ENCODE measurements at places on chromosomes 2 and 18.

DNA sequence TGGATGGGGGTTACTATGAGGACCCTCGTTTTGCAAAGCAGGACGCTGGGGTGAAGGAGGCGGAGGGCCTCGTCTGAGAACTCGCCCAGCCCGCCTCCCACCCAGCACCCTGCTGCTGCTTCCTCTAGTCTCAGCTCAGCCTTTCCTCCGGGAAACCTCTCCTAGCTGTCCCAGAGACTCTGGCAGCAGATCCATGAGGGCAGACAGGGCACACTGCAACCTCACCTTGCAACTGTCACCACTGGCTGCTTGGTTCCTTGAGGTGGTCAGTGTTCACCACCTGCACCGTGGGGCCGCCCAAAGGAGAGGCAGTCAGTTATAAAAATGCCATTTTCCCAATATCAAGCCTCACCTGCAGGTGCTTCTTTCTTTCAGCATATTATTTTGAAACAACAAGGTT lies 45.6 kb downstream of the PARD6G start:
- no peak for DNase-seq

GRCh38 chr2:240722796-240723735 lies 31.4 kb downstream of the AQP12A start:
- no peak for DNase-seq

GRCh38 chr2:236833501-236834073 lies 252.1 kb upstream of the COPS8 start:
- no peak for DNase-seq

DNA sequence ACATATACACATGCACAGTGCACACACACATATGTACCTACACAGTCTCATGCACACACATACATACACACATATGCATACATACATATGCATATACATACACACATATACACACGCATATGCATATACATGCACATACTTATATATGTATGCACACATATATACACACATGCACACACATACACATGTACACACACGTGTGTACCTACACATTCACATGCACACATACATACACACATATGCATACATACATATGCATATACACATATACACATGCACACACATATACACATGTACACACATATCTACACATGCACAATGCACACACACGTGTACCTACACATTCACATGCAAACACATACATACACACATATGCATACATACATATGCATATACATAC lies 100.3 kb upstream of the TWIST2 start:
- DNase-seq, result no peak

DNA sequence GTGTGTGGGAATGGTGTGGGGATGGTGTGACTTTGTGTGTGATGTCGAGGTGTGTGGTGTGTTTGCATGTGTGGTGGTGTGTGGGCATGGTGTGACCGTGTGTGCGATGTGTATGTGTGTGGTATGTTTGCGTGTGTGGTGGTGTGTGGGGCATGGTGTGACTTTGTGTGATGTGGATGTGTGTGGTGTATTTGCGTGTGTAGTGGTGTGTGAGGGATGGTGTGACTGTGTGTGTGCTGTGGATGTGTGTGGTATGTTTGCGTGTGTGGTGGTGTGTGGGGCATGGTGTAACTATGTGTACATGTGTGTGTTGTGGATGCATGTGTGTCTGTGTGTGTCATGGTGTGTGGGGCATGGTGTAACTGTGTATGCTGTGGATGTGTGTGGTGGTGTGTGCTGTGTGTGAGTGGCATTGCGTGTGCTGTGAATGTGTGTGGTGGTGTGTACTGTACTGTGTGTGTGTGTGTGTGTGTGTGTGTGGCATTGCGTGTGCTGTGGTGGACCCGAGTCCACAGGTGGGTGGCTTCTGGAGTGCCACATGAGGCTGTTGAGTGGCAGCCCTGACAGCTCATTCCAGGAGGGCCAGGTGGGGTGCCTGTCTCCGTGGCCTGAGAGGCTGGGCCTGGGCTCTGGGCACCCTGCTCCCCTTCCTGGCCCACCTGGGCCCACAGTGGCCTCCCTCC lies 14.7 kb downstream of the ODC1 start:
- DNase-seq, result no peak

DNA sequence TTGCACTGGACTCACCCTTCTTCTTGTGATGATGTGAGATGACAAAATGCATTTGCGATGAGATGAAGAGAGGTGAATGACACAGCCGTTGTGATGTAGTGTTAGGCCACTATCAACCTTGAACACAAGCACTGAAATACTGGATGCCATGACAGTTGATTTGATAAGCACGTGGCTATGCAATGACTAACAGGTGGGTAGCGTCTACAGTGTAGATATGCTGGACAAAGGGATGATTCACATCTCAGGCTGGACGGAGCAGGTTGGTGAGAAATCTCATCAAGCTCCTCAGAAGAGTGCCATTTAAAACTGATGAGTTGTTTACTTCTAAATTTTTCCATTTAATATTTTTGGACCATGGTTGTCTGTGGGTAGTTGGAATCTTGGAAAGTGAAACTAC lies 375.8 kb upstream of the LYPD1 start:
- DNase-seq, result no peak

- DNase-seq, result no peak
These were observed 101.3 kb upstream of the SALL3 start for GRCh38 chr18:78878335-78878734.

DNA sequence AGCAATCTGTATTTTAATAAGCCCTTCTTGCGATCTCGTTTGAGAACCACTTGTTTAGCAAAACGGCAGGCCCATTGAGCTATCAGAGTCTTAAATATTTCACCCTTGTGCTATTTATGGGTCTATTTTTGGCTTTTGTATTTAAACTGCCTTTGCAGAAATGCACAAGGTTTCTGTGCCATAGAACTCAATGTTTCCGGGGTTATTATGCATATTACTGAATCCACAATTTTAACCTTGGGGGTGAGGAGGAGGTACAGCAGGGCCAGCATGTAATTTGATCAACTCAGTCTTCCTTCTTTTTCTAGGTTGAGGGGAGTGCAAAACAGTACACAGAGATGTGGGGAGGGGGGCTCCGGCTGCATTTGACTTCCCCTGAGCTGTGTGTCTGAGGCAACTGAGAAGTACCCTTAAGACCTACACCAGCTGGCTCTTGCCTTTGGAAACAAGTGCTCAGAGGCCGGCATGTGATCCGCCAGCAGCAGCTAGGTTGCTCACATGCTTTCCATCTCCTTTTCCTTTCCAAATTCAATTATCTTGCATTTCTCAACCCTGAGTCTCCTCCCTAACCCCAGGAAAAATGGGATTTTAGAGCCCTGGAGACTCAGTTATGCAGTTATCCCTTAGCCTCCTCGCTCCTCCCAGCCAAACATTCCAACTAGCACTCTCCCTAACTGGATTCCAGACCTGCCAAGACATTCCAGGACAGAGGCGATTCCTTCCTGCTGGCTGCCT lies 103.0 kb downstream of the HNRNPLL start:
- no peak for DNase-seq

DNA sequence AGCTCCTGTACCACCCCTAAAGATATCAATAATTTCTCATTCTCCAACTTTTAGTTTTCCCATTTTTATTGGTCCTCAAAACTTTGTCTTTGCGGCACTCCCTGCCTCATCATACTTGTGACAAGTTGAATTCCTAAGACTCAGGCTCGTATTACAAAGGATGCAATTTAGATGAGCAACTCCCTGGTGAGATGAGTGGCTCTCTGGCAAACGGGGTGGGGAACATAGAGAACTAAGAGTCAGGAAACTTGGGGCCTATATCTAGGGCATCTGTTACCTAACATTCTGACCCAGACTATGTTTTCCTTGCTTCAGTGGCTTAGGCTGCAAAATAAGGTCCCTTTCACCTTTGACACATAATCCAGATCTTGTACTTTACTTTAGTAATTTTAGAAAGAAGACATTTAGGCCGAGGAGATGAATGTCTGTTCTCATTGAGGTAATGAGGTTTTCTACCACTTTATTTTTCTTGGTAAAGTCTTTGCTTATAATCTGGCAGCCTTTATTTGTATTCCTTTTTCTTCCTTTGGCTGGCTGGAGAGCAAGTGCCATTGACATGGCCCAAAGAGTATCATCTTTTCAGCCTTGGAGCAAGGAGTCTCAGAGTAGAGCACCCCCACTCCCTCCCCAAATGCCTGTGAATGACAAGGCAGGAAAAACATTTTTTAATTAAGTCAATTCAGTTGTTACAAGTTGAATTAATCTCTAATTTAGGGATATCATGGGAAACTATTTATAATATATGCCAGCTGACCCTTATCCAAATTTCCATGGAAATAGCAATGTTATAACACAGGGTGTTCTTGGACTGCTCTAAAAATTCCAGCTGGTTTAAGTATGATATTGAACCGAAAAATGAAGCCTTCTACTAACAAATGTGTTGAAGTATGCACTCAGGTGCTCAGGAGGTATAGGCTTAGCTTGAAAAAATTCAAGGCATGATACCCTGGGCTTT lies 15.2 kb downstream of the TSPYL6 start:
- no peak for DNase-seq

DNA sequence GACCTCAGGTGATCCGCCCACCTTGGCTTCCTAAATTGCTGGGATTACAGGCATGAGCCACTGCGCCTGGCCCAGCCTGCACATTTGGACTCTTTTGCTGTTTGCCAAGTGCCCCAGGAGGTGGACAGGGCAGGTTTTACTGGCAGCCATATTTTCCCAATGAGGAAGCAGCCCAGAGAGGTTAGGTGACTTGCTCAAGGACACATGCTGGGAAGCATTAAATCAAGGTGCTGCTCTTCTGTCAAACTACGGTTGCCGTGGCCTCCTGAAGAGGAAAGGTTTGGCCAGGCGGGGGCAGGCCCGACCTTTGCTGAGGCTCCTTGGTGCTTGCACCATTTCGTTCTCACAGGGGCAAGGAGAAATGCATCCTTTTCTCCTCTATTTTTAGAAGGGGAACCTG lies 44.0 kb downstream of the DNMT3A start:
- DNase-seq, result no peak

GRCh38 chr18:68854786-68855391 lies 57.0 kb downstream of the CCDC102B start:
- no peak for DNase-seq

DNA sequence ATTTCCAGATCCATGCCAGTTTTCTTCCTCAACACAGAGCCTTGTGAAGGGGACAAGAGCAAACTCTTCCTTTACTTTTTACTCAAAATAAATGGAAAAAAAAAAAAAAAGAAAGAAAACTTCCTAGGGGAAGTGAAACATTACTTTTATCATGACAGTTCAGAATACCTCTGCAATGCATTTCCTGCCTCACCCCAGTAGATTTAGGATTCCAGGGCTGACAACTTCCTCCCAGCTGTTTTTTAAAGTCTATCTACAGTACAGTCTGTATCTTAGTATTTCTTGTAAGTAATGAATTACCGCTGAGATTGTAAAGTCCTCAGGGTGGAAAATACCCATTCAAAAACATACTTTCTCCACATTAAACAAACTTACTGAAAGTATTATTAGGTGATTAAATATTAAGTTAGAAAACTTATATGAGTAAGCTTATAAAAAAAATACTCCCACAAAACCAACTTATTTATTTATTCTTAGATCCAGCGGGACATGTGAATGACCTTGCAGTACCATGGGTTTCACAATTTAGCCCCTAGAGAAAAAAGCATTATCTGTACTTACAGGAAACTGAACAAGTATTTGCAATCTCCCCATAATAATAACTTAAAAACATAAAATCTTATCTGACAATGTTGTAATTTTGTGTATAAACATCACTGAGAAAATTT lies 117.7 kb downstream of the RBMS1 start:
- DNase-seq, result no peak

DNA sequence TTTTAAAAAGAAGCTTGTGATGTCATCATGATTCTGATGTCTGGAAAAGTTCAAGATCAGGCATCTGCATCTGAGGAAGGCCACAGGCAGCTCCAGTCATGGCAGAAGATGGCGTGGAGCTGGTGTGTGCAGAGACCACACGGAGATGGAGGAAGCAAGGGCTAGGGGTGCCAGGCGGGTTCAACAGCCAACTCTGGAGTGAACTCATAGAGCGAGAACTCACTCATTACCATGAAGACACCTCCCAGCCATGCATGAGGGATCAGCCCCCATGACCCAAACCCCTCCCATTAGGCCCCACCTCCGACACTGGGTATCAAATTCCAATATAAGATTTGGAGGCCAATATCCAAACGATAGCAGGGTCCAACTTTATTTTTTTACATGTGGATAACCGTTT lies 61.6 kb downstream of the KCNG2 start:
- no peak for DNase-seq

DNA sequence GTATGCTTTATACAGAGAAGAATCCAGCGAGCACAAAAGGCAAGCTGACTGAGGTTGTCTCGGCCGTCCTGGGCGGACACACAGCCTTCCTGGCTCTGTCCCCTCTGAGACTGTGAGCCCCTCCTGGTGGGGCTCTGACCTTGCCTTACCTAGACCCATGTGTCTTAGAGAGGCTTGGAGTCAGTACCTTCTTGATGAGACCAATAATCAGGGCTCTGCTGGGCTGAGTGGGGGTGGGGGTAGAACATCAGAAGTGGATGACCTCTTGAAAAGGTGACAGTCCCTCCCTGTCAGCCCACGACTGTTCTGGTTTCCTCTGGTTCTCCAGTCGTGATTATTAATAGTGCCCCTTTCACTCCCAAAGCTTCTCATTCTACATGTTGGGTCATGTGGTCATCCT lies 31.2 kb downstream of the TWIST2 start:
- DNase-seq, result no peak

- DNase-seq, result no peak
These were observed 187.1 kb downstream of the NR4A2 start for GRCh38 chr2:156145469-156145868.

GRCh38 chr18:26008096-26008495 lies 82.3 kb downstream of the SS18 start:
- no peak for DNase-seq

DNA sequence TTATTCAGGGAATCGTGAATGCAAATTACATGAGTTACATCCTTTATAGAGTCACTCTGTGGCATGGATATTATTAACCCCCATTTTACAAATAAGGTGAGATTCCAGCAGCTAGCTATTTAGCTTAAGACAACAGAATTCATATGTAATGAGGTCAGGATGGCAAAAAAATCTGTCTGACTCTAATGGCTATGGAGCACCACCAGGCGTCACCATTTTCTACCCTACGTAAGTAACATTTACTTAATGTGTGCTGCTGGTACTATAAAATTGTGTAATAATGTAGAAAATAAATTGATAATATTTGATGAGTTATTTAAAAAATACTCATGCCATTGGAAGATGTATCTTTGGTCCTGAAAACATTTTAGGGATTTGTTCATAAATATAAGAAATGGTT lies 2040.1 kb upstream of the LRRTM1 start:
- DNase-seq, result no peak

DNA sequence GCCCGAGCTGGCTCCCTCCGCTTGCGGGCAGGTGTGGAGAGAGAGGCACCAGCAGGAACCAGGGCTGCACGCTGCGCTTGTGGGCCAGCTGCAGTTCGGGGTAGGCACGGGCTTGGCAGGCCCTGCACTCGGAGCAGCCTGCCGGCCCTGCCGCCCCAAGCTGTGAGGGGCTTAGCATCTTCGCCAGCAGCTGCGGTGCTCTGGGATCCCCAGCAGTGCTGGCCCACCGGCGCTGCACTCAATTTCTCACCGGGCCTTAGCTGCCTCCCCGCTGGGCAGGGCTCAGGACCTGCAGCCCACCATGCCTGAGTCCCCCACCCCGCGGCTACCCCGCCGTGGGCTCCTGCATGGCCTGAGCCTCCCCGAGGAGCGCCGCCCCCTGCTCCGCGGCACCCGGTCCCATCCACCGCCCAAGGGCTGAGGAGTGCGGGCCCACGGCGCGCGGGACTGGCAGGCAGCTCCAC lies 434.4 kb upstream of the RGPD4 start:
- no peak for DNase-seq

- DNase-seq, result no peak
These were observed 36.0 kb upstream of the TANK start for GRCh38 chr2:161124201-161124600.
